ENCODE measurements at places on chromosomes 1 and 21.

DNA sequence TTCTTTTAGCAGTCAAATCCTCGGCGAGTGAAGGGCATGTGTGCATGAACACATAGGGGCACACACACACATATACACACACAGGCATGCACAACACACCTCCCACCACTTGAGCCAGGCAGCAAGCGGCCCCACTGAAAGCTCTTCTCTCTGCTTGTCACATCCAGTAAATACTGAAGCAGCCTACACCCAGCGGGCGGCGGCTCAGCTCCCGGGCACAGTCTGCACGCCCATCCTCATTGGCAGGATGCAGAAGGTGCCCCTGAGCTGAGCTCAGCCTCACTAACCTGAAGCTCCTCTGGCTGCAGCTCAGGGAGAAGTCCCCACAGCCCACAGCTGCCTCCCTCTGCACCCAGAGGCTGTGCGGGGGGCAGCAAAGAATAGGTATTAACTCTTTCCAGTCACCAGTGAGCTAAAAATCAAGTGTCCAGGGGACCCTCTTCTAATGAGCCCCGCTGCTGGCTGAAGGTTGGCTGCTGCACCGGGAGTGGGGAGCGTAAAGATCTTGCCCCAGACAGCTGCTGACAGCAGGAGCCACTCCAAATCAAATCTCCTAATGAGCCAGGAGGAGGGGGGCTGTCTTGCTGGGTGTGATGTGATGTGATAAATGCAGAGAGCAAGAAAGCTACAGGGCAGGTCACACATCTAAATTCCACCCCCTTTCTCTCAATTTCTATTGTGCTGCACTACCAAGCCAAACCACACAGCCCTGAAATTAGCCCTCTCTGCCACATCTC lies 12.5 kb downstream of the RGS8 start:
- DNase-seq = no peak

DNA sequence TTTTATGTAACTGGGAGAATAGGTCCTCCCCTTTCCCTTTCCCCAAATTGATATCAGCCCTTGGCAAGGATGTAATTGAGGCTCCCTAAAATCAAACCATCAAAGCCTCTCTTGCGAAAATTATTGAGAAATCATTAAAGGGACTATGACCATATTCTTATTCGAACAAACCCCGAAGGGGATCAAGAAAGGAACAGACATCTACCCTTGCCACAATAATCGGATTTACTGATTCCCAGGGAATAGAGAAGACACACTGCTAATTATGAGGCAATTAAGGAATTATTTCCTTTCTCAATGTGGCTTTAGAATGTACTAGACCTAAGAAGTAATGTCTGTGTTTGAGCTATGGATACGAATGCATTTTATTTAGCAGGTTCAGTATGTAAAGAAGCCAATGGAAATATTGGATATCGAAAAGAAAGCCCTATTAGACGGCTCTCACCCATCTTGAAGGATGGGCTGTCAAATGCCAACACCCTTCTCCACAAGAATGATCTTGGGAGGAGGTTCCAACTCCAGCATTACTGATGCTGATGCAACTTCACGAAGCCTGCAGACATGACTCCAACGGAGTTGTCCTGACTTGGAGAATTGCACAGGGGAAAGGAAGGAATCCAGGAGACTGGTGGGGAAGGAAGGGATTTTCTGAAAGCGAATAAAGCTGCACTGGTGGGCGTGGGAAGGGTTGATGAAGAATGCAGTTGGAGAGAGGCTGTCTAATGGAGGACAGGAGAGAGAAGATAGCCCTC lies 11.6 kb upstream of the PTPRF start:
- no peak for DNase-seq

DNA sequence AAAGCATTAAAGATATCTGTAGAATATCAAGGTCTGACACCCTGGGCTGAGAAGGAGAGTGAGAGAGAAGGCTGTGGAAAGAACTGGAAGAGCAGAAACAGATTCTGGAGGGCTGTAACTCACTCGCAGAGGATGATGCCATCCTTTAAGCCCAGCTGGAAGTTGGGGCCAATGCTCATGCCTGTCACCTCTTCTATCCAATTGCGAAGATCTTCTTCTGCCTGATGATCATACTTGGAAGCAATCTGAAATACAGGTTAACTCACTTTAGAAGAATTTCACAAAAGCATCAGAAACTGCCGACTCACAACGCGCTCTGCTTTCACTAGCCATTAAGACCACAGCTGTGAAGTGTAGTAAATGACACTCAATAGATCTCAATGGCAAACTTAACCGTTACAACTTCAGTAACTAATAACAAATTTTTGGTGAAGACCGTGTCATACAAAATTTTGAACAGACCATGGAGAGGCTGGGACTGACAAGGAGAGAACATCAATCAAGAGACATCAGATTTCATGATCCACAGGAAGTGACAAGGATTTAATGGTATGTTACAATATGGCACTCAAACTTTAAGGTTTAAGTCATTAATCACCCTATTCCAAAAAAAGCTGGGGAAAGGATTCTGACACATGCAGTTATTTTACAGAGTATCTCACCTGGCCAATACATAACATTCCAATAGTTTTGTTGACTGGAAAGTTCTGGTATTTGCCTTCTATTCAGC lies 23.5 kb downstream of the CNN3 start:
- no peak for DNase-seq

- DNase-seq = no peak
Measured at GRCh38 chr1:58592522-58593134, 15.6 kb upstream of the TACSTD2 start.

DNA sequence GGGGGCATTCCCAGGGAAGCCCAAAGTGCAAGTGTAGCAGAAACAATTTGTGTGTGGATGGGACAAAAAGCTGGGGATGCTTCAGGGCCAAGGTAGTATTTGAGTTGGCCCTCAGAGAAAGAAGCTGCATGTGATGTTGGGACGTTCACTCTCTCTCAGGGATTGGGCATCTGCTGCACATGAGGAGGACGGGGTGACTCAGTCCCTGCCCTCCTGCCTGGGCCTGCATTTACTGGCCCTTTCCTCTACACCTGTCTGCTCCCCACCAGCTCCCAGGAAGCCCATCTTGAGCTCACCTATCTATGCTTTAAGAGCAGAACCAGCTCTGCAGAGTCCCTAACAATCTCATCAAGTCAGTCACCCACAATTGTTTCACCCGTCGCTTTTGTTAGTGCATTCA lies 23.5 kb upstream of the MPZL1 start:
- DNase-seq = no peak

DNA sequence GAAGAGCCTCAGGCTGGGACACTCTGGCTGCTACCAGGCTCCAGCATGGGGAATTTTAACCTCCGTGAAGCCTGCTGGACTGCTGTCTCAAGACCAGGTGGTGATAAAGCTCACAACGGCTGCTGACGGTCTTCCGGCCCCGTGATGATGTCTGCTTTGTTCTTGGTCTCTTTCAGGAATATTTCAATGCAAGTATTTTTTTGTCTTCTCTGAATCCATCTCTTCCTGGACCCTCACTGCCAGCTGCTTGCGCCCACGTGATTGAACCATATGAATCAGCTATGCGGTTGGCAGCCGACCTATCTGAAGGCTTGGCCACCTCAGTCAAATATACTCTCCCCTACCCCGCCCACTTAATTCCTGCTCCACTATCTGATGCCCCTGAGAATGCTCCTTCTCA lies 14.6 kb upstream of the SLC6A17 start:
- no peak for DNase-seq

GRCh38 chr1:32919811-32920733 lies 18.9 kb upstream of the TMEM54 start:
- no peak for DNase-seq

- DNase-seq = no peak
Measured at GRCh38 chr1:22184892-22185612, 42.2 kb upstream of the WNT4 start.

GRCh38 chr1:240282061-240282830 lies 190.6 kb downstream of the FMN2 start:
- DNase-seq = no peak

DNA sequence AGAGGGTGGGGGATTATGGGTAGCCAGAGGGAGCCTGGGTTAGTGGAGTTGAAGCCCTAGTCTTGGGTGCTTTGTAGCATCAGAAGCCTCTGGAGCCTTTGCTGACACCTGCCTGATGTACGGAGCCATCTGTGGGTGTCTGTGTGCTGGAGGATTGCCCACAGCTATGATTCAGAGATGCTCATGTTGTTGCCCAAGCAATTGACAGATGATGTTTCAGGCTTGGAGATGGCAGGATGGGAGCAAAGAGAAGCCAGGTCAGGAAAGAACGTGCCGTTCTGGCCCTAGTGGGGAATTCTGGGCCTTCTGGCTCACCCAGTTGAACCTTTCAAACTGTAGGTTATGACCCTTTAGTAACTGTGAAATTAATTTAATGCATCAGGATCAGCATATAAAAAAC lies 27.6 kb downstream of the COQ8A start:
- no peak for DNase-seq

DNA sequence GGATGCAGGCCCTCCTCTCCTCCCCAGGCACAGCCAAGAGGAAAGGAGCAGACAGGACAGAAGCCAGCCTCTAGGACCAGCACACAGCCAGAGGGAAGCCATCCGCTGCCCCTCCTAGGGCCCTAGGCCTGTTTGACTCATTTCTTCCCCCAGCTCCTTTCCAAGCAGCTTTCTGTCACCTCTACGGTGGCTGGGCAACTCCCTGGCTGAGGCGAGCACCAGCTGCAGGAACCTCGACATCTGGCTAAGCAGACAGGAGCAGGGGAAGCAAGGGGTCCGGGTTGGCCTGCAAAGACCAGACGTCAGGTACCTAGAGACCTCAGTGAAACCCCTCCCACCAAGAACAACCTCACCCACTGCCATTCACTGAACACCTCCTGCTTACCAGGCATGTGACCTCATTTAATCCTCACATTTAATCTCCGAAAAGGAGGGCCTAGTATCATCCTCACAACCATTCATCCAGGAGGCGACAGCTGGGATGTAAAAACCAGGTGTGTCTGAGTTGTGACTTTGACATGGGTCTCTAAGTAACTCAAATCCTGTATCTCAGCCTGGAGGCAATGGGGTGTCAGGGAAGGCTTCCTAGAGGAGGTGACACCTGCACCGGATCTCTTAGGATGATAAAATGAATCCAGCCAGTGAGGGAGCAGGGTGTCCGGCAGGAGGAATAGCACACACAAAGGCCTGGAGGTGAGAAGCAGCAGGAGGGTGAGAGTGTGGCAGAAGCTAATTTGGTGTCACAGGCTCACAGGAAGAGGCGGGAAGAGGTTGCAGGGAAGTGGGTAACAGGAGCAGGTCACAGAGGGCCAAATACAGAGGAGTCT lies 5.9 kb downstream of the LRP8 start:
- DNase-seq = no peak

DNA sequence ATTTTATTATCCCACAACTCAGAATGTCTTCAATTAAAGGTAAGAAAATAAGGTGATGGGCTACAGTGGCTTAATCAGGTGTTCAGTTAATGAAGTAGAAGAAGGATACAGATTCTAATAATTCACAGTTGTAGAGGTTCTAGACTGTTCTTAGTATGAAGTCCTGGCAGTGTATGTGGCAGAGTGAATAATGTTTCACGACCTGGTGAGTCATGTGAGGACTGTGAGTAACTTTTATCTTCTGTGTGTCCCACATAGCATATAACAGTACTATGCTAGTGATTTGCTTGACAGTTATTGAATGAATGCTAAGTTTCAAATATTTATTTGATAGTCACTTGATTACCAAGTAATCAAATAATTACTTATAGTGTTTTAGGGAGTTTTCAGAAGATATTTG lies 20.0 kb downstream of the SLC16A4 start:
- no peak for DNase-seq

DNA sequence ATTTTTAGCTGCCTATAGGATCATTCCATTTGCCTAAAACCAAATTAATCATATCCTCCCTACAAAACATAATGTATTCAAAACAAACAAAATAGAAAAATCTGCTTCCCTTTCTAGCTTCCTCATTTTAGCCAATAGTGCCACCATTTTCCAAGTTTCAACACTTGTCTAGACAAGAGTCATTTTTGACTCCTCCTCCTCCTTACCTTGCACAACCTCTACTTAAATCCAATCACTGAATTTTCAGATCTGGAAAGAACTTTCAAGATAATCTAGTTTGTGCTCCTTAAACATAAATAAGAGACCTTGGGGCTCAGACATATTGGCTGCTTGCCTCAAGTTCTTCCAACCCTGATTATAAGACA lies 7.4 kb downstream of the STX6 start:
- DNase-seq = no peak

- no peak for DNase-seq
Measured at GRCh38 chr1:207672522-207673130, 27.7 kb downstream of the CR1L start.

DNA sequence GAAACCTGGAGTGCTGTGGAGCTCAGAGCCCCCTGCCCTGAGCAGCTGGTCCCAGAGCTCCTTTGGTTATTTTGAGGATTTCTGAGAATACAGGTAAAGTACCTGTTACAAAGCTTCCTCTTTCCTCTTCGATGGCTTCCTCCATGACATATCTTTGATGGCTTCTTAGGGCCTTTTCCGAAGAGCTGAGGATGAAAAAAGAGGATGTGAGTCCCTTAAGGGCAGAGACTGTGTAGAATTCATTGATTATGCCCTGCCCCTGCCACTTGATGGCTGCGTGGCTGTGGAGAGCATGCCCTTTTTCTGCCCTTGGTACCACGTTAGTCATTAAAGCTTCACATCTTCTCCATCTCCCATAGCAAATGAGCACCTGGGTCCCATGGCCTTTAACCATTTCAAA lies 14.2 kb downstream of the TEX35 start:
- no peak for DNase-seq

DNA sequence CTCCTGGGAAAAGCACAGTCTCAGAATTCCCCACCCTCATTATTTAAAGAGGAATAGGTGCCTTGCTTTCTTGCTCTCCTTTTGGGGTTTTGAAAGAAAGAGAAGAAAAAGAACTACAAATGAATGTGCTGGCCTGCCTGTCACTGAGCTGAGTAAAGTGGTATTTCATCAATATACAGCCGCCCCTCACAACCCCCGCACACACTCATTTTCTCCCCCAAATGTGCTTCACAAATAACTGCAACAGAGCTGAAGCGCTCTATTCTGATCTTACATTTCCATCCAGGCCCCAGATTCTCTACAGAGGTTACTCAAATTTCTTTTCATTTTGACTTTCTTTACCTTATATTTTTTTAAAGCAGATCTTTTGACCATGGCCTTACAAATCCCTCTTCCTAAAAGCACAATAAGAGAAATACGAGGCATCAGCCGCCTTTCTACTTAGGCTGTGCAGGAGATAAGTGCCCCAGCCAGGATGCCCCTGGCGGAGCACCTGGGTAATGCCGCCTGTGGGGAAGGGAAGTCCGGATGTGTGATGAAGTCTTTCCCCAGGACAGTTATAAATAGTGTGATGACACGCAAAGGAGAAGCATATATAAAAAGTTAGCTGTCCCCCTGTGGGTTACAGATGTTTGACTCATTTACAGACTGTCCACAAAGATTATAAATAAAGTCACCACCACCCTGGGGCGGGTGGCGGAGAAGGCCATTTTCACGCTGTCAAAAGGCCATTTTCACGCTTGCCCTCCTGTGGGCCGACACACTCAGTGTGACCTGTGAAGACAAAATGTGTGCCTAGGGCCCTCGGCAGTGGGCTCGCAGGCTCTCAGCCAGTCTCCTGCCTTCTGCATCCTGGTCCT lies 6.5 kb downstream of the KCNN3 start:
- DNase-seq = no peak

GRCh38 chr1:21313886-21314721 lies 23.8 kb upstream of the ECE1 start:
- peak; percentile 92 for DNase-seq

- peak; percentile 12 for DNase-seq
Measured at GRCh38 chr1:5648410-5649165, 343.6 kb downstream of the NPHP4 start.

GRCh38 chr1:232474826-232475225 lies 155.1 kb downstream of the SIPA1L2 start:
- DNase-seq = no peak

All from suprapubic skin (tissue), 4 donors.